Left colon (tissue), 2 donors: ENCODE measurements at places on chromosomes 5 and 9. TPM values are rescaled to one million over a fixed set of nuclear protein-coding genes. Genes with fewer than 3 reads are reported as not detected.

DNA sequence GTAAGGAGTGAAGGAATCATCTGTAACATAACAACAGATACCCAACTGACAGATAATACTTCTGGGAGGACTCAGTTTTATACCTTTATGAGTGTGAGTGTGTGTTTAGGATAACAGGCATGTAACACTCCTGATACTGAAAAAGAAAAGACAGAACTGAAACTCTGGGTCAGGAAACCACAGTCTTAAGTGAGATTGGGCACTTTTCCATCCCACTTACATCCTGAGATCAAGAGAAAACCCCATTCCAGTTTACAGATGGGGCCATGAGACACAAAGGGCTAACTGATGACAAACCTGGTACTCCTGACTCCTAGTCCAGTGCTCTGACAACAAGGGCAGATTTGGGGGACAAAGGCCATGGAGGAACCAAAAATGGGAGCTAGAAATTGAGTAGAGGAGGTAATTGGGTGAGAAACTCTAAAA is 18.0 kb downstream of the IL5 start:
- DNase-seq, result no peak

Gene PTPRD
- total RNA-seq, result 107 TPM

Gene DMGDH
- 0.95 TPM for total RNA-seq

Gene LHX6
- 1.6 TPM for total RNA-seq

DNA sequence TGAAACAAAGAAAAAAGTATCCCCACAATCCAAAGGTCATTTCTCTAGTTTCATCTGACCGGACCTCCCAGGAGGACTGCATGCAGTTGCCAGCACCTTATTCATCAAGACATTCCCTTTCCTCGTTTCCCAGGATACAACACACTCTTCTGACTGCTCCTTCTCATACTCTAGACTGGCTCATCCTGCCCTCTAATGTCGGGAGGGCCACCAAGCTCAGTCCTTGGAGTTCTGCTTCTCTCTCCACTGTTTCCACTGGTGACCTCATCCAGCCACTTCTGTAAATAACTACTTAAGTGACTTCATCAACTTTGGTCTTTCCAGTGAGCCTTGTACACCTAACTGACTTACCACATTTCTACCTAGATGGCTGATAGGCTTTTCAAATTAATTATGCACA is 179.1 kb downstream of the EPB41L4A start:
- DNase-seq, result no peak

Gene SPINK14
- total RNA-seq, result not detected

DNA sequence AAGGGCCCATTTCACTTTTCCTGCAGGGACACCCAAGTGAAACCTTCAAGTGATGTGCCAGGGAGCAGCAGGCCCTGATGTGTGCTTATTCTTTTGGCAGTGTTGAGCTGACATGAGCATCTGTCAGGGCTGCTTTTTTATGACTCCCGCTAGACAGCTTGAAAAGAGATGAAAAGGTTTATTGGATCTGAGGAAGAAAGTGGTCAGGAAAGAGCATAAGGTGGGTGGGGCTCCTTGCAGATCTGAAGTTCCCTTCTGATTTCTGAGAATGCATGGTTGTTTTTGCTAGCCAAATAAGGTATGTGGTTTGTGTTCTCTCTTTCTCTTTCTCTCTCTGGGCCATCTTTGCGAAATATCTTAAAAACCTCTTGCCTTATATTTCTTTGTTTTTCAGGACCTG is 316.1 kb downstream of the DMRT2 start:
- no peak for DNase-seq

DNA sequence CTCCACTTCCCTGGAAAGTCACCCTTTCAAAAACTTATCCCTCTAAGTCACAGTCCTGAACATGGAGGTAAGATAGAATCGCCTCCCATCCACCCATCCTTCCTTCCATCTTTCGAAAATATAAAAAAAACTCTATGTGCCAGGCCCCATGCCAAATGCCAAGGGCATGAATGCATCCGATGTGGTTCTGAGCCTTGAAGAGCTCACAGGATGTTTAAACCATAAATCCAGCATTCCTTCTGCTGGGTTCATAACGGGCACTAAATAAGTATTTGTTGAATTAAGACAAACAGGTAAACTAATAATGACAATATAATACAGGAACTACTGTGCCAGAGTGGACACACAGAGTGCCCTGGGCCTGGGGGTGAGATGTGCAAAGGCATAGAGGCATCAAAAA is 147.3 kb downstream of the TTLL11 start:
- no peak for DNase-seq

- DNase-seq, result no peak
Measured at GRCh38 chr5:78354066-78354670, 6.2 kb upstream of the SCAMP1 start.

- DNase-seq, result no peak
Measured at GRCh38 chr5:107341376-107342084, 329.2 kb downstream of the EFNA5 start.

- no peak for DNase-seq
Measured at GRCh38 chr5:9160747-9161146, 385.1 kb downstream of the SEMA5A start.
